ENCODE measurements at places on chromosomes 13 and 19.

- peak; percentile 77 for DNase-seq
Observed at GRCh38 chr19:27793128-27793643, 1419.8 kb downstream of the UQCRFS1 start.

DNA sequence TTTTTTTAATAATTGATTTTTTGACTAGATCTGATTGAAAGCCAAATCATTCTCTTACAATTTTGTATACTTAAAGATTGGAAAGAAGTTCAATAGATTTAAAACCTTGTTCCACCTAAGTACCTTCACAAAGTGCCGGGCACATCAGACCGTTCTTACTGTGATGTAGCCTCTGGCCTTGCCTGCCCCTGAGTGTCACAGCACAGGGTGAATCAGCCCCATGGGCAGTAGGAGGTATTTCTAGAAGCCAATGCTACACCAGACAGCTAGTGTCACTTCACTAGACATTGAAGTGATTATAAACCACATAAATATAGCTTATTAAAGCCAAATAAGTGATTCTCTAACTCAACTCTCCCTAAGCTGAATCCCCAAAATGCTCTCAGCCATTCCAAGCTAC, 131.3 kb downstream of the LACC1 start:
- DNase-seq: no peak

- no peak for DNase-seq
Observed at GRCh38 chr13:63680704-63681103, 2265.1 kb upstream of the PCDH20 start.

- DNase-seq: no peak
Observed at GRCh38 chr19:15643387-15643786, 2.7 kb downstream of the CYP4F3 start.

- DNase-seq: no peak
Observed at GRCh38 chr13:85772367-85772766, 26.9 kb downstream of the SLITRK6 start.

DNA sequence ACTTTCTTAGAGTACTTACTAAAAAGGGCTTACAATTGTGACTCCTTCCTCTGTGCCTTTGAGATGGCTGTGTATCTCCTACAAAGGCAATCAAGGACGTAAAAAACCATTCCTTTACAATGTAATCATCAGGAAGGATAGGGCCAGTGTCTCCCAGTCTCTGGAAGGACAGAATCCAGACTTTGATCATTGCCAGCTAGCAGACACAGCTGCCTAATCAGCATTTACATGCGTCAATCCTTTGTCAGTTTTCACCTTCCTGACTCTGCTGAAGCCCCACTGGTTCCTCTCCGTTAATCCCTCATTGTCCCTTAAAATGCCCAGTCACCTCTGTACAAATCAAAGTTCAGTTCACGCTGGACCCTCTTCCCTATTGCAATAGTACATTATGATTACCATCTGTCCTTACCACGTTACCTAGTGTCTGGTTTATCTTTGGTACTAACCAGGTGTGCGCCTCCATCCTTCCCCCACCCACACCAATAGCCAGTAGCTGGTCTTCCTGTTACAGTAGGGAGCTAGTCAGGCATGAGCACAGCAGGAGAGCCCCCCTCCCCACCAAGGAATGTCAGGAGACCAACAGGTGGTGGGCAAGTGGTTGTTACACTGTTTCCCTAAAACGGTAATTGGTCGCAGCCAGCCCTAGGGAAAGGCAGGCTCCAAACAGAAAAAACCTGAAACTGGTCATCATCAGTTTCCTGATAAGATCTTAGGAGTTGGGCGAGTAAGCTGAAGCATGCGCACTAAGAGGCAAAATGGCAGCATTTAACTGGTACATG, 49.7 kb downstream of the TGDS start:
- no peak for DNase-seq

- DNase-seq: no peak
Observed at GRCh38 chr19:11347546-11348039, 1.3 kb downstream of the CCDC159 start.

DNA sequence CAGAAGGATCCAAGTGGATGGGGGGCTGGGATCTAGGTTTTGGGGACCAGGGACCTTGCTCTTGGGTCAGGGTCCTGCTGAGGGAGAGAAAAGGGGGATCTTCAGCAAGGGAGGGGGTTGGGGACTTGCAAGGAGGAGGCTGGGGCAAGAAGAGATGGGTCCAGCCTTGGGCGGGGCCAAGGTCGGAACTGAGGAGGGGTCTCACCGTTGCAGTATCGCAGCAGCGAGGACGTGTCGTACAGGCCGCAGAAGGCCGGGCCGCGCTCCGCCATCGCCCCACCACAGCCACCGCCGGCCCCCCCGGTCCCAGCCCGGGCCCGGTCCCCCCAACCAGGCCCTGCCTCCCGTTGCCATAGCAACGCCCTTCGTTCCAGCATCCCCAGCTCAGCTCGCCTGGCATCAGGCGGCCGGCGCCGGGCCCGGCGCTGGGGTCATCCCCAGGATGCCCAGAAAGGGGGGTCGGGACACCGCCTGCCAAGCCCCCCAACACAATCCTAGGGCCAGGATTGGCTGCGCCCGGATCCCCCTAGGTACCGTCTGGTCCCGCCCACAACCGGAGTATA, 6.0 kb upstream of the EML2 start:
- DNase-seq: no peak

DNA sequence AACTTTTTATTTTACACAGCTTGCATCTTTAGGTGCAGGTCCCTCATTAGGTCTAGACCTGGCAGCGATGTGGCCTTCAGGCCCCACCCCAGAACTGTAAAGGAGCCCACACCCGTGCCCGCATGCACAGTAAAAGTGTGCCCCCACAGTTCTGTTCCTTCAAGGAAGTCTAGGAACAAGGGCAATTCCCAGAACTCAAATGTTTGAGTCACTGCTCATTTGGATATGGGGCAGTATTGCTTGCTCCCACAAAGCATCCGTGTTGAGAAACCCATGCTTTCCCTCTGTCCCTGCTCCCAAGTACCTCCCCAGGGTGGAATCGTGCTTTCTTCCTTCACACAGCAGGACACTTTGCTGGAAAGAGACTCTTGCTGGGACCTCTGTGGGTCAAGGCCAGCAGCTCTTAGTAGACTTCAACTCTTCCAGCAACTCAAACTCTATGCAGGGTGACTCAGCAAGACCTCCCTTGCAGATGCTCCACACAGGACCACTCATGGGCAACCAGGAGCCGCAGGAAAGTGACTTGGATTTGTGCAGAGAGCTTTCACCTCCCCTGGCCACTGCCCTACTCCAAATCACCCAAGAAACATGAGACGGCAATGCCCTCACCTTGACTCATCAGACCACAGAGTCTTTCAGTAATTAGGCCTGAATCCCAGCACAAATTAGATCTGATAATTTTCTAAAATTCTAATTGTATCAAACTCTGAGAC, 12.3 kb downstream of the SLC7A1 start:
- DNase-seq: no peak

DNA sequence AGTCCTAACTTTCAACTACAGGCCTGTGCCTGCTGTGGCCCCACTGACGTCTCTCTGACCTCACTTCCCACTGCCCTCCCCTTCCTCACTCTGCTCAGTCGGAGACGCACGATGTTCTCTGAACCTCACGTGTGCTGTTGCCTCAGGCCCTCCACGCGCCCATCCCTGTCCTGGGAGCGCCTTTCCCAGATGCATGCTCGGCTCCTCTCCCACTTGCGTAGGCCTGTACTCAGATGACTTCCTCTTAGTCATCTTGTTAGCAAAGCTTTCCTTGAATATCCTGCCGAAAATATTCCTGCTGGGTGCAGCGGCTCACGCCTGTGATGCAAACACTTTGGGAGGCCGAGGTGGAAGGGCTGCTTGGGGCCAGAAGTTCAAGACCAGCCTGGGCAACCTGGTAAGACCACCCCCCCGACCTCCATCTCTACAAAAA, 9.3 kb upstream of the SYT5 start:
- no peak for DNase-seq

- no peak for DNase-seq
Observed at GRCh38 chr13:109995578-109995977, 209.2 kb upstream of the IRS2 start.

GRCh38 chr13:100302391-100302790, 213.5 kb downstream of the PCCA start:
- no peak for DNase-seq

DNA sequence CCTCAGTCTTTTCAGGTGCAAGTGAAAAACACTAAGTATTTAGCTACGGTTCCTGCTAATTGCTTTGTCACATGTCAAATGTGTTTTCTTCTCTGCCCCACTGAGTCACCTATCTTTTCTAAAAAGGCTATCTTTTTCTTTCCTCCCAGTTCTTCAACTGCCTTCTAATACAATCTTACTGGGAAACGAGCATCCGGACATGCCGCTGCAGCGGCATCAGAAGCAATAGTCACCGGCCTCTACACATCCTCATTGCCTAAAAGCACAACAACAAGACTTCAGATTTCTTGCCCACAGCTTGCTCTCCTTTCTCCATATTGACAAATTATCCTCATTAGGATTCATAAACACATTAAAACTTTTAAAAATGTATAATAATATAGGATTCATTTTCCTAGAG, 1.2 kb downstream of the PCDH9 start:
- DNase-seq: no peak

GRCh38 chr13:106038752-106039151, 496.7 kb downstream of the EFNB2 start:
- no peak for DNase-seq

DNA sequence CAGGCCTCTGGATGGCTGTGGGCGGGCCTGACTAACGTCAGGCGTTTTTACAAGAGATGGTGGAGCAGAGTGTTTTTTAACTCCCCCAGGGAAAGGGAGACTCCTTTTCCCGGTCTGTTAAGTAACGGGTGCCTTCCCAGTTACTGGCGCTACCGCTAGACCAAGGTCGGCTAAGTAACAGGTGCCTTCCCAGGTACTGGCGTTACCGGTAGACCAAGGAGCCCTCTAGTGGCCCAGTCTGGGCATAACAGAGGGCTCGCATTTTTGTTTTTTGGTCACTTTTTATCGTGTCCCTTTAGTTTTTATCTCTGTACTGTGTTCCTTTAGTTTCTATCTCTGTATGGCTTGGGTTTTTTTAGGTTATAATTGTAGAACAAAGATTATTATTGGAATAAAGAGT, 10.0 kb downstream of the ZNF383 start:
- DNase-seq: peak; percentile 48

GRCh38 chr19:32924200-32924599, 47.6 kb downstream of the CEP89 start:
- no peak for DNase-seq

GRCh38 chr19:2490659-2491058, 14.7 kb downstream of the GADD45B start:
- DNase-seq: no peak

GRCh38 chr13:20446900-20447299, 78.8 kb downstream of the CRYL1 start:
- no peak for DNase-seq

DNA sequence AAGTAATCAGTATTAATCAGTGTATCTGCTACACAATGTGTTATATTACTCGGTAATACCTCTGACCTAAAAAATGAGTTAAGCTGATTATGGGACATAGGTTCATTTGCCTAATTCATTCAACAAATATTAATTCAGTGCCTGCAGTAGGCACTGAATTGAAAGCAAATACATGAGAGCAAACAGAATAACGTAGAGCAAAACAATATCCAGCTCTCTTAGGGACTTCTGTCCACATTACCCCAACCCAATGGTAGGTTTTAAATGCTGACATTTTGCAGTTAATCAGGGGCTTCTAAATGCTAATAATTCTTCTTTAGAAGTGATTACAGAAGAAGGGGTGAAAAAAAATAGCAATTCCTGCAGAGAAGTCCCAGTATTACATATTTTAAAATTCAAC, 4.9 kb downstream of the RCBTB2 start:
- no peak for DNase-seq

DNA sequence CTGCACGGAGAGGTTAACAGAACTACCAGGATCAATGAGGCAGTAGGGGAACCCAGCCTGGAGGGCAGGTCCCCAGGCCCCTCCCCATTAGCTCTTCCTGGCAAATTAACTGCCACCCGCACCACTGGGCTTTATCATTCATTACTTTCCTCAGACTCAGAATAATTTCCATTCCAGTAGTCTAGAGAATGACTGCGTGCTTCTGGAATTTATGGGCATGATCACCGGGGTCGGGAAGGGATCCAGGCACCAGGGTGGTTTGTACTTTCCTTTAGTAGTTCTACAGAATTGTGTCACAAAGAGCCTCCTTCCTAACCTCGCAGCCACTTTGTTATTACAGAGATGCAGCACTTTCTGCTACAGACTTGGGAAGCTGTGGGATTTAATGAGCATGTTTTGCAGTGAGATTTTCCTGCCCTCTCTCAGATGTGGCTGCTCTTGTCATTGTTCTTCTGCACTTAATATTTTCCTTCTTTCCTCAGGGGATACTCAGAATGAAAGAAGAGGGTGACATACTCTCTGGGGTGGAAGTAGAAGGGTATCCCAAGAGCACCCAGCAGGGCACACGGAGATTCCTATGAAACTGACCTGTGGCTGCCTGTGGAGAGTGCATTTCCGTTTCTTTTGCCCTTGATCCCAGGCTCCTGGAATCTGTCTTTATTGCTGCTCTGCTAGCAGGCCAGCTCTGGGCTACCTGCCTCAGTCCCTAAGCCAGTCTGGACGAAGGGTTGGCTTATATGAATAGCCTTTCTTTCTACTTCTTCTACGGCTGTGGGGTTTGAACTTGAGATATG, 285.0 kb upstream of the SLC10A2 start:
- no peak for DNase-seq

DNA sequence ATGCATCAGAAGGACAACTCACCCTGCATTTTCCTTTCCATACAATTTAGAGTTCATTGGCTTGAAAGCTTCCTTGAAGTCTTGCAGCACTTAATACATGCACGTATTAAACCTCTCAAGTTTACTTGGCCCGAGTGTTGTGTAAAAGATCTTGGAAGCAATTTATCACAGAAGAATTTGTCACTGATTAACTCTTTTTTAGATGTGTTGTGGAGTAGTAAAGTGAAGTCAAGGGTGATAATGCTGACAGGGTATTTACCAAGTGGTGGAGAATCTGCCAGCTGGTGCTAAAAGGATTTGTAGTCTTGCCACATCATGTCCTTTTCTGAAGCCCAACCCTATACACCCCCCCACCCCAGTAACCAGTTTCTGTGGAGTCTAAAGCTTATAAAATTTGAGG, 421.0 kb upstream of the MIR17HG start:
- no peak for DNase-seq

DNA sequence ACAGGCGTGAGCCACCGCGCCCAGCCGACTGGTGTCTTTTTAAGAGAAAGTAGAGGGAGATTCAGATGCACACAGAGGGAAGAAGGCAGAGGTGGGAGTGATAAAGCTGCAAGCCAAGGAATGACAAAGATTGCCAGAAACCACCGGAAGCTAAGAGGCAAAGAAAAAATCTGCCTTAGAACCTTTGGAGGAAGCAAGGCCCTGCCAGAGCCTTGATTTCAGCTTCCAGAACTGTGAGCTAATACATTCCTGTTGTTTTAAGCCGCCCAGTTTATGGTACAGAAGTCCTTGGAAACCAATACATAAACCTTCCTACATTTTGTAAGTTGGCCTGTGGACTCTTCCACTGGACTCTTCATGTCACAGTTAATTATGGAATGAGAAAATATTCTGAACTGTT, 71.7 kb upstream of the SOX21 start:
- no peak for DNase-seq

DNA sequence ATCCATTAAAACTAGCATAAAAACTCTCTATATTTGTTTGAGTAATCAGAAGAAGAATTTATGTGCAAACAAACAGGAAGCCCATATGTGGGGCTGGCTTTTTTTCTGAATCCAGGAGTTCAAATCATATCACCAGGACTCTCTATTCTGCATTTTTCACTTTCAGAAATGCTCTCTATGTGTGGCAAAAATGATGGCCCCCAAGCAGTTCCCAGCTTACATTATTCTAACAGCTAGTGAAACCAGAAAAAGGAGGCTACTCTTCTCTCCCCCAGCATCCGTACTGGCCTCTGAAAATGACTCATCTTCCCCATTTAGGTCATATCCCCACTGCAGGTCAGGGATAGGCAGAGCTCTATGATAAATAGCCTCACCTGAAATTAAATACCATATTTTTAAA, 20.4 kb downstream of the RBM26 start:
- DNase-seq: peak; percentile 30

All from CD4-positive, alpha-beta T cell treated with Interleukin-17A for 1 hour (primary cell).